ENCODE measurements at places on chromosomes 4 and X. TPM values are rescaled to one million over a fixed set of nuclear protein-coding genes. Genes with fewer than 3 reads are reported as not detected.

DNA sequence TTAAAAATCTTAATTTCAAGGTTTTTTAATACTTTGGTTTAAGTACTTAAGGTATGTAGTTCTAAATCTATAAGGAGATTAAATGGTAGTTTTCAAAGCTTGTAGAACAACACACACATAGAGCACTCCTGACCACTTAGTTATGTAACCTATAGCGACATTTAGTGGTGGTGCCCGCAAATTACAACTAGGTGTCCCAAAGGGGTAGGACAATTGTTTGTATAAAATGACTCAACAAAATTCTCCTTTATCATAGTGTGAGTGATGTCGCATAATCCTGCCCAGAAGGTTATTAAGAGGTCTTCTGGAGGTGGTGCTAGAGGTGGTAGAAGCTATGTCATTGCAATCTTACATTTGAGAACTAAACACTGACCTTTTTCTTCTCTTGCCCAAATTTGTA is 373.0 kb upstream of the RASGEF1B start:
- DNase-seq = peak; percentile 61

DNA sequence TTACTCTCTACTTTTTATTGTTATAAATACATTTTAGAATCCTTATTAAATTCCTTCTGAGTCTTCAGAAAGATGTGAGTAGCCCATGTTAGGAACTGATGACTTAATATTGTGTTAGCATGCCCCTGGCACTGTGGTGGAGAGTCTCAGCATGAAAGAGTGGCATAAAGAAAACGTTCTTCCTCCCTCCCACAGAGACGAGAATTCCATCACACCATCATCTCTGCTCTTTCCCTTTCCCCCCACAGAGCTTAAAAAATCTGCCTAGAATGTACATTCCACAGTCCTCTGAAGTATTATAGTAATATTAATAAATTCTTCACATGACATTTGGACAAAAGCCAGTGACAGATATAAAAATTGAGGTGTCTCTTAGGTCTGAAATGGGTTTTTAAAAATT is 117.8 kb upstream of the DKK2 start:
- DNase-seq = no peak

DNA sequence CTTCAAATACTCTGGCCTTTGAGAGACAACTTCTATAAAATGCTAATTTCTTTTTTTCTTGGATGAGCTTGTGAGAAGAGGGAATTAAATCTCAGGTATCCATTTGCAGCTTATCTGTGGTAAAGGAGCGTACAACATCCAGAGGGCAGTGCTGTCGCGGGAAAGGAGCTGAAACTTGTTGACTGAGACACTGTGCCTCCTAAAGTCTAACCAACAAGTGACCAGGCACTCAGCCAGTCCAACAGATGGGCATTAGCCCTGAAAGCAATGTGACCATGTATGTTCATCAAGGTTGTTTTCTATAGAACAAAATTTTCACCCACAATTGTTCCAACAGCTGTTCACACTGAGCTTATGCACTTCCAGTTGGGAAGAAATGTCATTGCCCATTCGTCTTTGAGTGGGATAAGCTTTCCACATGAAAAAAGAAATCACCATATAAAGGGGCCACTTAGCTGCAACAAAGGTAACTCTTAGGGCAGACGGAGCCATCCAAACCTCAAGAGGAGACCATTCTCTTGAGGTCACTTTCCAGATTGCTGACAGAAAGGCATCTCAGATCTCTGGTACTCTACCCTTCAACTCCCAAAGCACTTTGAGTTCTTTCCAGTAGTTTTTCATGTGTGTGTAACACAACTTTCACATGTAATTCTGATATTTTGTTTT is 244.8 kb upstream of the NEIL3 start:
- no peak for DNase-seq

DNA sequence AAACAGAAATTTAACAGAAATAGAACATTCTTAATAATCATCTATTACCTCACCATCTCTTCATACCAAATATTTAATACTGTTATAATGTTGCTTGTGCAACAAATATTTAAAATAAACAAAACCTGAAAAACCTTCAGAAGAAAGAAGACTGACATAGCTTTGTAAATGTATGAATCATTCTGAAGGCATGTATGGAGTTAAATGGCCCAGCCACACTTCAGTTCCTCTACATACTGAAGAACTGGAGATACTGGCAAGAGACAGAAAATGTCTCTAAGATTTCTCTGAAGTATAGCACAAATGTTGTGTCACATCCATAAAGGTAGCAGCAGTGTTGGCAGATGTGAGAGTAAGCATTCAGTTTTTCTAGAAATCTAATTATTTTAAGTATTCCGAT is 275.3 kb upstream of the FGF13 start:
- no peak for DNase-seq

DNA sequence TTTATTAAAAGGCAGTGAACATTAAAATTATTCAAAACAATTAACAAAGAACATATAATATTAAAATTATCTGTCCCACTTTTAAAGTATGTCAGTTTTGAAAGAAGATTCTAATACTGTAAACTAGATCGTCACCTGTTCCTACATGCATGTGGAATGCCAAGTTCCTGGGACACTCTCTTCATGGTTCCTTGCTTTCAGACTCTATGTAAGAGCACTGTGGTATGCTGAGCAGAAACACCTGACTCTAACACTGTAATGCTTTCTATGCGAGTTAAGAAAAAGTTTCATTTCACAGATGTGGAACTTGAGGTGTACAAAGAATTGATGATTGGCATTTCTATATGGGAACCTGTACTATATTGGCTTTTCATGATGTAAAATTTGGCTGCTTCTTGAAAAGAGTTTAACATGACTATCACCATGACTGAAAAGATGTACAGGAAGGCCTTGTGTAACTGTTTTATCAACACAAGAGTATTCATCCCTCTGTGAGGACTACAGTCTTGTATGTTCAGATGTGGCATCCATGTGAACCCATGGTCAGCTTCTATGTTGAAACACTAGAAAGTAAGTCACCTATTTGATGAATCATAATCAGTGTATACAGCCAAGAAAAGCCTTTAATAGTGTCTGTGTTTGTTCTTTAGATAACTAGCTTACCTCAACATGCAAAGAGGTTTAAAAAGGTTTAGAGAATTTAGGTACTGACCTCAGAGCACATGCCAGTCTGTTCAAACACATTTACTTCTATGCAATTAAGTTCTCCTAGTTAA is 354.5 kb downstream of the ARHGAP24 start:
- DNase-seq = no peak

DNA sequence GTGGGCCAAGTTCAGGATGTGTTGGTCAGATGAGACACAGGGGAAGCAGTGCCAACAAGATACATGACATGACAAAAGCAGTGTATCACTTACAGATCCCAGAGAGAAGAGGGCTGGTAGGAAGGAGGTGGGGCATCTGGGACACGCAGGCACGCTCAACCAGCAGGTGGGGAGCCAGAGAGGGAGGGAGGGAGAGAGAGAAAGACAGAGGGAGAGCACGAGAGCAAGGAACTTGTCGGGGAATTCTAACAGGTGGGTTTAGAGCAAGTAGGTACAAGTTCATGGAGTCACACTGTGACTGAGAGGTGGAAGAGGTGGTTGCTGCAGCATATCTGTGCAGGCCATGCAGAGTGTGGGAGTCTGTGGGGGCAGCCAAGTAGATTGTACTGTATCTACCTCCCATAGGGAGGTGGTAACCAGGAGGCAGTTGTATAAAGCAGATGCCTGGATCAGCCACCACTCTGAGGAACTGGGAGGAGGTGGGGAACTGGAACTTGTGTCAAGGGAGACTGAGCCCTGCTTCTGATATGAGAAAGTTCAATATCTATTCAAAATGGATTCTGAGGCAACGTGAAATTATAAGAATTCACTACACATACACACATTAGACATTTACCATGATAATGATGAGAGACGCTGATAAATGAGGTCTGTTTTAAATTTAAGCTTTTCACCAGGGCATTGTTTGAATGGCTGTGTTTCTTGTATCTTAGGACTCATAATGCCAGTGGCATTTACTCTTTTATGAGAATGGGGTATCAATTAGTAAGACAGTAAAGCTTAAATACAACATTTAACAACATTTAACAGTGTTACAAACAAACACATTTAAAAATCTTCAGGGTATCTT is 43.7 kb downstream of the BBS12 start:
- DNase-seq = no peak

DNA sequence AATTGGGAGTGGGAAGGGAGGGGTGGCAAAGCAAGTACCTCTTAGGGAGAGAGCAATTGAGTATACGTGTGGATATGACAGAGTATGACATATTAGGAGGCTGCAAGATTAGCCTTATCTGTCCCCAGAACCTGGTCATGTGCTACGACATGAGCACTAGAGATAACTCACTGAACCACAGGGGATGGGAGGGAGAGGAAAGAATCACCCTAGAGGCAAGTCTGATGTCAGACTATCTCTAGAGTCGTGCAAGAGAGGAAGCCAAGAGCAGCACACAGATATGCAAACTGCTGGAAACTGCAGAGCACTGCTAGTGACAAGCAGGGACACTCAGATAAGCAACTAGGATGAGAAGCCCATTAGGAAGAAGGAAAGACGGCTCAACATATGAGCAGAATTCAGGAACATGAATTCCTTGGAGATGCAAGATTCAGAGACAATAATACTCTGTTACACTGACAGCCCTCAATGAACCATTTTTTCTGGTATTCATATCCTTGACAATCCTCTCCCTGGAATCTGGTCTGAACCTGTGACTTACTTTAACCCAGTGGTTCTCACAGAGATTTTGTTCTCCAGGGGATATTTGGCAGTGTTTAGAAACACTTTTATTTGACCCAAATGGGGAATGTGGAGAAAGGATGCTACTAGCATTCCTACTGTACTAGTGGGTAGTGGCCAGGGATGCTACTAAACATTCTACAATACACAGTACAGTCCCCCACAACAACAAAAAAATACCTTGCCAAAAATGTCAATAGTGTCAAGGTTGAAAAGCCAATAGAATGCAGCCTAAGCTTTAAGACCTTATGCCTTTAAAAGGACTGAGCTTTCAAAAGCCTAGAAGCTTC is 84.0 kb upstream of the BMP2K start:
- no peak for DNase-seq

GRCh38 chrX:124573468-124573867 is 227.1 kb downstream of the SH2D1A start:
- no peak for DNase-seq

DNA sequence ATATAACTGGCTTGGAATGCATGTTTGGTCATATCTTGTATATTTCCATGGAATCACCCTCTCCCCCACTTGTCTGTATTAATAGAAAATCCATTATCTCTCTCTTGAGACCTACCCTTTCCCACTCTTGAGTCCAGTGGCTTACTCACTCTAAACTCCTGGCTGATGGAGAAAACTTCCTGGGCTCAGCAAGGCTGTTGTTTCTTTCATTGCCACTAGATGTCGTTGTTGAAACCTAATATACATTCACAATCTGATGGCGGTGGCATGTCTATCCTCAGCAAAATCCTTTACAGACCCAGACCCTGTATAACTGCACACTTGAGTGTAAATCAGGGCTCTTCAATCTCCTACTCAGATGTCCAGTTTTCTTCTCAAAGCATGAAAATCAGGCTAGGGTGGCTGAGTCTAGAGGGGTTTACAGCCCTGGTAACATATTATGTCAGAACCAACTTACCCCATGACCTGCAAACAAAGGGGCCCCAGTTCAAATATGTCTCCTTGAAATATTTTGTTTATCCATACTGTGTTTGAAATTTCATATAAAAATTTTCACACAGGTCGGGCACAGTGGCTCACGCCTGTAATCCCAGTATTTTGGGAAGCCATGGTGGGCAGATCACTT is 70.0 kb upstream of the FAM241A start:
- no peak for DNase-seq

DNA sequence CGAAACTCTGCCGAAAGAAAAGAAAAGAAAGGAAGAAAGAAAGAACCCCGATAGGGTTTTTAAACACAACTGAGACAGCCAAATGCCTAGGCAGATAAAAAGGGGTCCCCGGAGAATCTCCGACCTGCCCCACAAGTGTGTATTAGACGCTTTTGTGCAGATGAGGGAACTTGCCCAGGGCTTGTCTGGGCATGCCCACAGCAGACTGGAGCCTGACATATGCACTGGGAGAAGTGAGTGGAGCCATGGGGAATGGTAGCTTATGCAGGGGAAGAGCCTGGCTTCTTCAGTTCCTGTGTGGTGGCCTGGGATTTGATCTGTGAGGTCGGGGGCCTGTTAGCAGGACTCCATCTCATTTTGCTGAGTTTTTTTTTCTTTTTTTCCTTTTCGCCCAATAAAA is 199.0 kb downstream of the GPC3 start:
- DNase-seq = no peak

DNA sequence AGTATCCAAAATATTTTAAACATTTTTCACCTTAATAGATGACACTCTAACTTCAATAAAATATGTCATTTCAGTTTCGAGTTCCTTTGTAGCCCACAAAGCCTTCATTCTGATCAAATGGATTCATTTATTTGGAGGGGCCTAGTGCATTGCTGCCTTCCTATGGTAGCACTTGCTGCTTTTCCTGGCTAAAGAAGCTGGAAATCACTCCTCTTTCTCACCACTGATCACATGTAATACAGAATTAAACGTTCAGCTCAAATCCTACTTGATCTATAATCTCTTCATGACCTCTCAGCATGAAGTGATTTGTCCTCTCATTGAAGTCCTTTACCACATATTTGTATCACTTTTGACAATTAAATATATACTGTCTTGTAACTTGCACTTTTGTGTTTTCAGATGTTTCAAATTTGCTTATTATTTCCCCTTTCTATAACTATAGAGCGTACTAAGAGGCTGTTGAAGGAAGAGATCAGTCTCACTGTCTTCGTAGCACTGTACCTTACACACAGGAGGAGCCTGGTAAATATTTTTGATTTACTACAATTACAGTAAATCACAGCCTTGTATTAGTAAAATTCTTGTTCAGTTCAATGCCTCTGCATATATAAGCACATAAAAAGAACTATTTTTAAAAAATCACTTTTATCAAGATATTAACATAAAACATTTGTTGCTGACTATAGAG is 555 bp downstream of the CFI start:
- no peak for DNase-seq

The CACNA1F gene
- total RNA-seq = 0.10 TPM

The TBC1D19 gene
- 29.8 TPM for total RNA-seq

The TMEM154 gene
- total RNA-seq = 15.0 TPM

The MPP1 gene
- 34.6 TPM for total RNA-seq

The ADH4 gene
- not detected for total RNA-seq

All from skin of body (tissue), 3 donors.